Endothelial cell (in vitro differentiated cells): ENCODE measurements at places on chromosomes 11 and 22. TPM values are rescaled to one million over a fixed set of nuclear protein-coding genes. Genes with fewer than 3 reads are reported as not detected.

DNA sequence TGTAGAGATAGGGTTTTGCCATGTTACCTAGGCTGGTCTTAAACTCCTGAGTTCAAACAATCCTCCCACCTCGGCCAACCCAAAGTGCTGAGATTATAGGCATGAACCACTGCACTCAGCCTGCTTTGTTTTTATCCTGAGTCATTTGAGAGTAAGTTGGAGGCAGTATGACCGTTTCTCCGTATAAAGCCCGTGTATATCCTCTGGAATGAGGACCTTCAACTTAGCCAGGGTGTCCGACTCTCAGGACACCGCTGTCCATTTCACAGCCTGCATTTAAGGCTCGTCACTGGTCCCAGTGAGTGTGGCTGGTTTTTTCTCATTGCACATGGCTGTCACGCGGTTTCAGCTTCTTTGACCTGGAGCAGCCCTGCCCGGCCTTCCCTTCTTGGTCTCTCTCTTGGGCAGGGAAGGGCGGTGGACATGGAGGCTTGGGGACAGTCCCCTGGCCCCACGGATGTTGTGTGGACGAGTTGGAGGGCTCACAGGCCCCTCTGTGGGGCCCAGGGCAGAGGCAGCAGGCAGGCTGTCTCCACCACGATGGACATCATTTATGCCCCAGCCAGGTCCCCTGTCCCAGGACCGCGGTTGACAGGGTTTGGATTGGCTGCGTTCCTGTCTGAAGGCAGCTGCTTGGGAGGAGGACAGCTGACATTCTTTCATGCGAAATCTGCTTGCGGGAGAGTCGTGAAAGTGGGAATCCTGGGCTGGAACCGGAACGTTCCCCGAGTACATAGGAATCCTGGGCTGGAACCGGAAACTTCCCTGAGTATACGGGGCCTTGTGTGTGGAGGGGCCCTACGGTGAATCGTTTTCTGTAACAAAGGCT is 93.3 kb downstream of the KCNQ1 start:
- H3K4me1 ChIP-seq = peaks cover 6% of the 10 kb centered on the region
- H3K4me3 ChIP-seq = no peak overlapping the region
- no peak overlapping the region for H3K27ac ChIP-seq
- no peak for DNase-seq
- no peaks in the 10 kb centered on the region for H3K36me3 ChIP-seq

DNA sequence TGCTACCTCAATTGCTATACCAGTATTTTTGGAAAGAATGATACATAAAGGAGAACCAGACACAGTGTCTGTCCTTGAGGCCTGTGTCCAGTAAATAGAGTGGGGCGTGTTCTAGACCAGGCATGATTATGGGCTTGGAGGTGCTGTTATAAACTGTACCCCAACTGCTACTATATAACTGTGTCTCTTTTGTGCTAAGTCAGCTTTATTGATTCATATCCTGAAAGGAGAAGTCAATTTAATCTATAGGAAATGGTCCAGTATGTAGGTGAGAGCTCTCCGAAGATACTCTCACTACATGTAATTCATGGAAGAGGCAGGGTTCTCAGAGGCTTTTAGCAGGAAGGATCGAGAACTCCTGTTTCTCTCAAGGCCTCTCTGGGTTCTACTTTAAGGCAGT is 334.3 kb downstream of the TMEM135 start:
- DNase-seq = no peak
- H3K4me1 ChIP-seq = peaks cover 48% of the 10 kb centered on the region
- no peak overlapping the region for H3K4me3 ChIP-seq
- no peak overlapping the region for H3K27ac ChIP-seq
- peaks cover 15% of the 10 kb centered on the region for H3K36me3 ChIP-seq

GRCh38 chr11:129828301-129828836 is 12.7 kb downstream of the TMEM45B start:
- H3K27me3 ChIP-seq = no peaks in the 10 kb centered on the region
- no peaks in the 10 kb centered on the region for H3K36me3 ChIP-seq
- no peak overlapping the region for H3K27ac ChIP-seq
- DNase-seq = no peak

GRCh38 chr11:112058103-112058502 is 15.7 kb downstream of the PIH1D2 start:
- no peak overlapping the region for H3K4me3 ChIP-seq
- no peak for DNase-seq
- H3K36me3 ChIP-seq = peaks cover 12% of the 10 kb centered on the region
- no peaks in the 10 kb centered on the region for H3K4me1 ChIP-seq

- no peak overlapping the region for H3K27ac ChIP-seq
- H3K27me3 ChIP-seq = no peaks in the 10 kb centered on the region
- H3K4me3 ChIP-seq = no peak overlapping the region
Observed at GRCh38 chr11:86477495-86478155, 102.9 kb downstream of the CCDC81 start.

- peaks cover 13% of the 10 kb centered on the region for H3K4me1 ChIP-seq
- no peaks in the 10 kb centered on the region for H3K36me3 ChIP-seq
- DNase-seq = no peak
- H3K27ac ChIP-seq = no peak overlapping the region
Observed at GRCh38 chr22:36560001-36560400, 31.0 kb upstream of the EIF3D start.

The PHF21B gene
- 4.6 TPM for total RNA-seq

- DNase-seq = no peak
- no peaks in the 10 kb centered on the region for H3K36me3 ChIP-seq
- H3K27ac ChIP-seq = no peak overlapping the region
- no peaks in the 10 kb centered on the region for H3K27me3 ChIP-seq
Observed at GRCh38 chr11:129382583-129382982, 6.9 kb downstream of the BARX2 start.

GRCh38 chr11:28232649-28233048 is 124.5 kb downstream of the METTL15 start:
- H3K27me3 ChIP-seq = no peaks in the 10 kb centered on the region
- DNase-seq = no peak
- no peaks in the 10 kb centered on the region for H3K4me1 ChIP-seq
- no peak overlapping the region for H3K27ac ChIP-seq
- no peak overlapping the region for H3K4me3 ChIP-seq

- no peak overlapping the region for H3K4me3 ChIP-seq
- H3K27ac ChIP-seq = no peak overlapping the region
- no peaks in the 10 kb centered on the region for H3K4me1 ChIP-seq
- peaks cover 4% of the 10 kb centered on the region for H3K27me3 ChIP-seq
Observed at GRCh38 chr11:58730507-58731089, 1.1 kb downstream of the GLYAT start.

DNA sequence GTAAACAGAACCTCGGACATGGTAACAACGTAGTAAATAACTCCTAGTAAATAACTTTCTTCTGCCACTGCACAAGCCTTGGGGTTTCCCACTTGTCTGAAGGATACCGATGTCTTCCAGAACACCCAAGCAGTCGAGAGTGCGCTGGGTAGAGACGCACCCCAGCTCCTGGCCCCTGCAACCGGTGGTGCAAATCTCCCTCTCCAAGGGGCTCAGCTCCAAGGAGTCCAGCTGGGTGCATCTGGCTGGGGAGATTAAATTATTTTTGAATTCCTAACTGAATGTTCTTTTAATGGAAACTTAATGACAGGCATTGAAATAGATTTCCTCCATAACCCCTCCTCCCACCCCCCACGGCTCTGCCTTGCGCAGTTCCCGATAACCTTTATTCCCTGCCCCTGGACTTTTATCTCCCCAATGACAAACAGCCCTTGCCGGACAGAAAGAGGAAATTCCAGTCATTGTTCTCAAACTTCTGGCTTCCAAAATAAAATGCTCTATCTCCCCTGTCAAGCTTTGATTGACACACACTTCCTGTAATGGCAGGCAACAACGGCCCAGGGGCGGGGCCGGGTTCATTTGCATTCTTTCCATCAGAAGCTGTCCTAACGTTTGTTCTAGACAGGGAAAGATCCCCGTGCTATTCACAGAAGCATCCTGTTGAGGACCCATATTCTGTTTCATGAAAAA is 31.2 kb downstream of the KCNJ1 start:
- H3K4me3 ChIP-seq = peak overlapping the region; percentile 38
- peak; percentile 53 for DNase-seq
- H3K27me3 ChIP-seq = peaks cover 6% of the 10 kb centered on the region

DNA sequence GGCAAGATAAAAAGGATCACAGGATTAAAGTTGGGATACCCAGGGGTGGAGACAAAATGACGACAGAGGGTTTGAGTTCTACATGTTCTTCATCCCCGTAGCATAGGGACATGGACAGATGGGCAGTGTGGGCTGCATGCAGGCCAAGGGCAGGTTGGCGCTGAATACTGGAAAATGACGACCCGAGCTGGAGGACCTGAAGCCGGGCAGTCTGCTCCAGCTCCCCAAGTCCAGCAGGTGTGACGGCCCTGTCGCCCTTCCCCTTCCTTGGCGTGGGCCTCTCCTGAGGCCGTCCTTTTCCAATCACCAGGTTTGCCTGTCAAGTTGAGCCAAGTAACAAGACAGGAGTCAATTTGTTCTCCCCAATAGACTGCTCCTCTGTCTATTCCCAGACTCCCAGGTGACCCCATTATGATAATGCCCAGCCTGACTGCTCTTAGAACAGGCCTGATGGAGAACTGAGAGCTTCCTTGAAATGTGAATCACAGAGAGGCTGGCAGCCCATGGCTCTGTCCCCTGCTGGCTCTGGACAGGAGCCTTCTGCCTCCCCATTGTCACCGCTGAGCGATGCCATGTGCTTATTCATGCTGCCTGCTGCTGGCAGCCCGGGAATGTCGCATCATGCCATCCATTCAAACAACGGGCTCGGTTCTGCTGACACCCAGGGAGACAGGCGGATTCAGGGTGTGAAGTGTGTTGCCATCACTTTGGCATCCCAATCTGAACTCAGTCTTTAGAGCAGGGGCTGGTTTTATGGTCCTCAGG is 392.1 kb downstream of the NTM start:
- H3K4me3 ChIP-seq = no peak overlapping the region
- DNase-seq = no peak
- H3K27me3 ChIP-seq = no peaks in the 10 kb centered on the region
- no peak overlapping the region for H3K27ac ChIP-seq
- peaks cover 3% of the 10 kb centered on the region for H3K4me1 ChIP-seq
- no peaks in the 10 kb centered on the region for H3K36me3 ChIP-seq

DNA sequence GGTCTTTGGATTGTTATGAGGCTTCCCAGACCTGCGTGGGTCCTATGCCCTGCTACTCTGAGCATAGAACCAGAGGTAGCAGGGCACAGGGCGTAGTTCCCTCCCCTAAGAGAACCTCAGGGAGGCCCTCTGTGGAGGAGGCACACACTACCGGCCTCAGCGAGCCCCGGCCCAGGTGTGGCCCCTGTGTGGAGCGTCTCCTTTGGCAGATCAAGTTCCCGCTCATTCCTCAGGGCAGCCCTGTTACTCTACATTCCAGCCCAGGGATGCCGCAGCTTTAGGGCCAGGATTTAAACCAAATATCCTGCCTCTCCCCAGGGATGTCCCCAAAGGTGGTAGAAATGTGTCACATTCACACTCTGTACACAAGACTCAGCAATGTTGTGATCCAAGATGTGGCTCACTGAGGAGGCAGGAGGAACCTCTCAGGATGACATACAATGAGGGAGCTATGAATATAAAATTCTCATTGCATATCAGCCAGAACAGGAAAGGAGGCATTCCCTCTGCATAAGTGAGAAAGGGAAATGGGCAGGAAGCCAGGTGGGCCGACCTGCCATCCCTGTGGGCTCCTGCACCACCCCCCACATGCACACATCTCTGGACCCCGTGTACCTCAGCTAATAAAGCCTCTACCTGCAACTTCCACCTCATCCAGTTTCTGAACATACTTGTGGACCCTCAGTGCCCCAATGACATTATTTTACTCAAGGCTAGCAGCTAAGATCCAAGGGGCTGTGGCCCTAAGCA is 131.9 kb upstream of the TEAD1 start:
- no peak for DNase-seq
- H3K27ac ChIP-seq = no peak overlapping the region
- peaks cover 10% of the 10 kb centered on the region for H3K4me1 ChIP-seq
- H3K36me3 ChIP-seq = no peaks in the 10 kb centered on the region
- no peak overlapping the region for H3K4me3 ChIP-seq

DNA sequence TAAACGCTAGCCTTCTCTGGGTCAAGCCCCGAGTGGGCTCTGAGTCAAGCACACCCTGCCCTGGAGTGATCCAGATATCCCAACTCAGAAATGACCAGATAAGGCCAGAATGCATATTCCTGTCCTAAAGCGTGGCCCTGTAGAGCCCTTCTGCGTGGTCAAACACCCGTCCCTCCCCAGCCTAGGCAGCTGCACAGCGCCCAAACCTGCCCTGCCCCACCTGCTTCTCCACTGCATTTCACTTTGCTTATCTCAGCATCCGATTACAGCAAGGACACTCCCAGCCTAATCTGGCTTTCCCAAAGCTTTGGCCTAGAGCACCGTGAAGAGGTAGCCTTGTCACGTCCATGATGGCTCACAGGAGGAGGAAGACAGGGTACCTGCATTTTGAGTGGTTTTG is 11.9 kb upstream of the TMPRSS4 start:
- H3K27ac ChIP-seq = no peak overlapping the region
- no peak overlapping the region for H3K4me3 ChIP-seq
- DNase-seq = no peak
- H3K36me3 ChIP-seq = no peaks in the 10 kb centered on the region

DNA sequence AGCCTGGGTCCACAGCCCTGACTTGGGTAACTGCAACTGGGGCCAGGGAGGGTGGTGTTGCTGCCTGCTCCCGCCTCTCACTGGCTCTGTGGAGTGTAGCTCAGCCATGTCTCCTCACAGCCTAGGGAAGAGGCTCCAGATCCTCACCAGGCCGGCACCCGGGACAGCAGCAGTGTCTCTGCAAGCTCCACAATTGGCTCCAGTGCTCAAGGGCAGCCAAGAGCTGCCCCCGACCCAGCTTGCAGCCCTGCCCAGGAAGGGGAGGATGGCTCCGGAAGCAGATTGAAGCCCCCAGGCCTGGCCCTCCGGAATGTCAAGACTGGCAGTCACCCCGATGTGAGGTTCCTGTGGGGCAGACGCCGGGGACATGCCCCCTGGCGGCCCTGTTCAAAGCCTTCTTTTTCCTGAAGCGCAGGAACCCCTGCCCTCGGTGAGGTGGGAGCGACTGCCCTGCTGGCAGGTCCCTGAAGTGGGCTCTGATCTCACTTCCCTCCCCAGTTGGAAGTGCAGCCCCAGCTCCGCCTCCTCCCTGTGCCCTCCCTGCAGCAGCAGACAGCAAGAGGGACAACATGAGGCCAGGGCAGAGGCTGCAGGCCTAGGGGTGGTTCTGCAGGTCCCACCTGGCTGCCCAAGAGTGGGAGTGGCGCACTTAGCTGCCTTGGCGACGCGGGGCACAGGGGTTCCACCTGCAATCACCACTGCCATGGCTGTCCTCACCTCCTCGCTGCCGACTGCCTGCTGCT is 816.2 kb upstream of the LUZP2 start:
- no peak overlapping the region for H3K4me3 ChIP-seq
- no peaks in the 10 kb centered on the region for H3K27me3 ChIP-seq
- H3K4me1 ChIP-seq = no peaks in the 10 kb centered on the region
- no peak overlapping the region for H3K27ac ChIP-seq
- no peaks in the 10 kb centered on the region for H3K36me3 ChIP-seq

GRCh38 chr11:70948855-70949531 is 303.4 kb downstream of the SHANK2 start:
- H3K36me3 ChIP-seq = peaks cover 21% of the 10 kb centered on the region
- H3K4me3 ChIP-seq = no peak overlapping the region
- no peak overlapping the region for H3K27ac ChIP-seq
- no peak for DNase-seq

The IGLL1 gene
- total RNA-seq = not detected

GRCh38 chr11:28938091-28938490 is 829.9 kb downstream of the METTL15 start:
- H3K27me3 ChIP-seq = no peaks in the 10 kb centered on the region
- no peak overlapping the region for H3K27ac ChIP-seq
- no peaks in the 10 kb centered on the region for H3K36me3 ChIP-seq
- no peaks in the 10 kb centered on the region for H3K4me1 ChIP-seq
- DNase-seq = no peak
- no peak overlapping the region for H3K4me3 ChIP-seq

- H3K4me1 ChIP-seq = peaks cover 8% of the 10 kb centered on the region
- H3K27me3 ChIP-seq = peaks cover 15% of the 10 kb centered on the region
- DNase-seq = peak; percentile 81
- H3K4me3 ChIP-seq = no peak overlapping the region
- no peak overlapping the region for H3K27ac ChIP-seq
Observed at GRCh38 chr11:62841361-62842170, 2.2 kb upstream of the WDR74 start.
